Stimulated activated CD8-positive, alpha-beta memory T cell treated with anti-CD3 and anti-CD28 coated beads, Interleukin-7, amount 100 ng/mL, for 48 hours (primary cell): ENCODE measurements at places on chromosomes 4 and X.

GRCh38 chrX:78384486-78384885 is 57.1 kb upstream of the CYSLTR1 start:
- no peak for DNase-seq

GRCh38 chrX:46580613-46581012 is 7.0 kb downstream of the CHST7 start:
- DNase-seq = no peak

DNA sequence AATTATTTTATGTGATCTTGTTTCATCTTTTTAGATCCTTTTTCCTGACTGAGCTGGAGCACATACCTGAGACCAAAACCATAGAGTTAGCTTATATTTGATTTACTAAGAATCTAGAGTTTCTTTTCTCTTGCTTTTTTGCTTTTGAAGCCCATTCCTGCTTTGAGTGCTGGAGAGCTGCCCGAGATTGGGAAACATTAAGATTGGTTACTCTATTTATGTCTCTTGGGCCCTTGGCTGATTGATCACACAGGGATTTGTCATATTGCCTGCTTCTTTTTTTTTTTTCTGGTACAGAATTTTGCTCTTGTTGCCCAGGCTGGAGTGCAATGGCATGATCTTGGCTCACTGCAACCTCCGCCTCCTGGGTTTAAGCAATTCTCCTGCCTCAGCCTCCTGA is 73.9 kb downstream of the REPS2 start:
- DNase-seq = no peak

DNA sequence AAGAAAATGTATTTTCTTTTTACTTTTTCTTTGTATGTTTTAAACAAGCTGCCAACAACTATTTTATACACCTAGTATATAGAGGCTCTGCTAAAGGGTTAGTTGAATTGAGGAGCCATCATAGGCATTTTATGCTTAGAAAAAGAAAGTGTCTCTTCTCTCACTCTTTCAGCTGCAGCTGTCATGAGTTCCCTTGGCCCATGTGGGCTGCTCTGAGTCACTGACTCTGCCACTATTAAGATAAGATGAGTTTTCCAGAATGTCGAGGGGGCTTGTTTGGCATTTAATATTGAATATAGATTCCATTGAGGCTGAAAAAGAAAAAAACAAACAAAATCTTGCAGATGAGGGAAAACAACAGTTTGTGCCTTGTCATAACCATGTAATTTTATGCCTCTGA is 126.0 kb upstream of the PAQR3 start:
- no peak for DNase-seq

GRCh38 chr4:21882051-21882839 is 66.3 kb downstream of the KCNIP4 start:
- DNase-seq = no peak

GRCh38 chr4:3233391-3234071 is 15.4 kb upstream of the MSANTD1 start:
- DNase-seq = no peak

- DNase-seq = no peak
These were observed 44.0 kb downstream of the TMEM144 start for GRCh38 chr4:158254292-158254691.

DNA sequence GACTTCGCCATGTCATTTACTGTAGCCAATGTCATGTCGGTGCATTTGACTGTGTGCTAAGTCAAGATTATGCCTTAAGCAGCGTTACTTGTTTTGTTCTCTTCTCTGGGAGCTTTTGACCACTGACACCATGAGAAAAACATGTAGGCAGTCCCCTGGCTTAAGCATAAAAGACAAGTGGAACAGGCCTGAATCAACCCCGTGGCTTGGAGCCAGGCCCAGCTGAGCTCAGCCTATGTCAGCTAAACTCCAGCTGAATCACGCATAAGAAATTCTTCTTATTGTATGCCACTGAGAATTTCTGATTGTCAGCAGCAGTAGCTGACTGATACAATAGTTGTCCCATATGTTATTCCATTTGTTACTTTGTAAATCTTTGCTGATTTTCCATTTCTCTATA is 261.9 kb downstream of the CBLL2 start:
- DNase-seq = no peak

- no peak for DNase-seq
These were observed 176.1 kb upstream of the MAGEB16 start for GRCh38 chrX:35622040-35622439.

- DNase-seq = no peak
These were observed 420.5 kb downstream of the TLL1 start for GRCh38 chr4:166293556-166293955.

DNA sequence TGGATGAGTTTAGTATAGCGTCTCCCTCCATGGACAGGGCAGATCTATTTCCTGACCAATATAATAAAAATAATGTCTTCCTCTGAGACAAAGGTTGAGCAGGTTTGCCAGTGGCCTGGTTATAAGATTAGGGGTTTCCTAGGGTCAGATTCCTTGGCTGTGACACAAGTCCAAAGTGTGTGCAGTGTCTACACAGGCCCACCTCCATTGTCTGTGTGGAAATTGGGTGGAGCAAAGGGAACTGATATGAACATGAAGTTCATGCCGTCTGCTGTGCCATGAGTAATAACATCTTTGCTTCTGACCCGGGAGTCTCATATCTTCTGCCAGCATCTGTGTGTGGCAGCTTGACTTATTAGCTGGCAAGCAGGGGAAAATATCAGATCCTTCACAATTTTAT is 187.7 kb upstream of the BOD1L1 start:
- no peak for DNase-seq

DNA sequence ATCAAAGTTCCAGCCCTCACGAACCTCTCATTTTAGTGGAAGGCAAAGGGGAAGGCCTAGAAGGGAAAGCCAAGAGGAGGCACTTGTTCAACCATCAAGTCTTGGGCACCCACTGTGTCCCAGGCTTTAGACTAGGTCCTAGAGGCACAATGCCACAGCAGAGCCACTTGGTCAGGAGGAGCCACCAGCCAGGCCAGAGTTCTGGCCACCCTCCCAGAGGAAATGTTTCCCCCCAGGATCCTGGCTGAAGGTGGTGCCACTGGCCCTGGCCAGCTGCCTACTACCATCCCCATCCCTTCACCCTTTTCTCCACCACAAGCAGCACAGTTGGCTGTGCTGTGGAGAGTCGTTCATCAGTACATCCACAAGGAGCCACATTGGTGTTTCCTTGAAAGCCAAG is 34.3 kb upstream of the XPNPEP2 start:
- no peak for DNase-seq
